ENCODE measurements at places on chromosomes 4 and X. TPM values are rescaled to one million over a fixed set of nuclear protein-coding genes. Genes with fewer than 3 reads are reported as not detected.
A peak's percentile ranks its signal among the peaks of the same experiment; 100 is the strongest.

DNA sequence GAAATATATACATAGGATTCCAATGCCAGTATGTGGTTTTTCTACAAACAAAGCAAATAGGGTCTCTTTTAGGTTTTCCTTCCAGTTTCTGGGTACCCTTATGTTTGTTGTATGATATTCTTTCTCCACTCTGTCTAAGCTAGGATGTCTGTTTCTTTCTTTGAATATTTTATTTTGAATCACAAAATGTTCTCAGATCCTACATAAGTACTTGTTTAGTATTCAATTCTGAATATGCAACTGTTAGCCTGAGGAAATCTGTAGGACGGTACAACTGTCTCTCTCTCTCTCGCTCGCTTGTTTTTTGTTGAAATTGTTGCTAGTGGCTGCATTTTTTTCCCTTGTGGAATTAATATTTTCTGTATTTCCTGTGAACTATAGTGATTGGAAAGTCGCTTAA, 163.2 kb downstream of the CCSER1 start:
- no peaks in the 10 kb centered on the region for H3K4me1 ChIP-seq
- H3K4me3 ChIP-seq = no peak overlapping the region
- no peak overlapping the region for H3K27ac ChIP-seq
- peaks cover 4% of the 10 kb centered on the region for H3K27me3 ChIP-seq

- H3K36me3 ChIP-seq = no peaks in the 10 kb centered on the region
- no peaks in the 10 kb centered on the region for H3K27me3 ChIP-seq
- DNase-seq = peak; percentile 49
- no peak overlapping the region for H3K4me3 ChIP-seq
- H3K4me1 ChIP-seq = peaks cover 8% of the 10 kb centered on the region
These were observed 15.7 kb downstream of the FHL1 start for GRCh38 chrX:136162827-136163570.

DNA sequence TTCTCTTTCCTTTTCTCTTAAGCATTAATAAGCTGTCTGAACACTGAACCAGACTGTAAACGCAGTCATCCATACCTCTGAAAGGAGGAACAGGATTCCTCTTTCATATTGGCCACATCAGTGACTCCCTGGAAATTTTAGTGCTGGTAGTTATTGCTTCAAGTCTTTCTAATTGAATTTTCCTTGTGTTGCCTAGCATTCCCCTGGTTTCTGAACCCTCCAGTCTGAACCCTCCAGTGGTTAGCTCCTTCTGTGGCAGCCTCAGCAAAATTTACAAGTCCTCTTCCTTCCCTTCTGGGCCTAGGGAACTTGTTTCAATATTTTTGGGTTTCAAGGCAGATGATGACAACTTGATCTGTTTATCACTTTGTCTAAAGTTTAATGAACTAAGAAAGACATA, 7.9 kb downstream of the SPARCL1 start:
- no peak for DNase-seq
- no peaks in the 10 kb centered on the region for H3K36me3 ChIP-seq
- H3K4me3 ChIP-seq = no peak overlapping the region

GRCh38 chr4:100983426-100983825, 363.9 kb downstream of the PPP3CA start:
- H3K4me1 ChIP-seq = no peaks in the 10 kb centered on the region
- no peak overlapping the region for H3K4me3 ChIP-seq
- peaks cover 2% of the 10 kb centered on the region for H3K27me3 ChIP-seq
- H3K27ac ChIP-seq = no peak overlapping the region
- no peaks in the 10 kb centered on the region for H3K36me3 ChIP-seq

DNA sequence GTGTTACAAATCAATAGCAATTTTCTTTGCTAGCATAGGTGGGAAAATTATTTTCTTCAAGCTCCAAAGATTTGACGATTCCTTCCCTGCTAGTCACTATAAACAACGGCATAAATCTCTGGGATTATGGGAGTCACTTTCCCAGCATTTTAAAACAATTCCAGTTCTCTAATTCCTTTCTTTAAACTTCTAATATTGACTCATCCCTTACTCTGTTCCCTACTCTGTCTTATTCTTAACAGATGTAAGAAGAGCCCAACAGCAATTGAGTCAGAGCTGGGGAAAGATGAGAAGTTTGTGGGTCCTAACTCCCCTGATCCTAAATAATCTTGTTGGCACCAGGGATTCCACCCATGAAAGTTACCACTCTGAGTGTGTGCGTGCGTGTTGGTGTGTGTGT, 47.4 kb upstream of the IL21 start:
- H3K27ac ChIP-seq = no peak overlapping the region
- no peak overlapping the region for H3K4me3 ChIP-seq
- peaks cover 3% of the 10 kb centered on the region for H3K27me3 ChIP-seq

DNA sequence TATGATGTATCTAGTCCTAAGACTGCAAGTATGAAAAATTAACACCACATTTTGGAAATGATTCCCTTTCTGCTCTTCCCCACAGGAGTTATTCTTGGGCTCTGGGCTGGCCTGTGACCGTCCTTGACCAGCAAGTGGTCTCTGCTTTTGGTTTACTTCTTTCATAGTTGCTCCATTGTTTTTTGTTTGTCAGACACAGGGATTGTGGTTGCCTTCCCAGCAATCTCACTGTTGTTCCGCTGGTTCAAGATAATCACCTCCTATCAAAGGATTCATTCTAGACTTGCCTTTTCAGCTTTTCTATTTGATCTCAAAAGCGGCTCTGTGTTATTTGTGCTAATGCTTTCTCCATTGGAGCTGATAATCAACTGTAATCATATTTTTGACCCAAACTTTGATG, 218.8 kb downstream of the MGST2 start:
- no peak for DNase-seq
- no peak overlapping the region for H3K4me3 ChIP-seq

GRCh38 chr4:152099981-152100378, 339.2 kb upstream of the GATB start:
- H3K4me3 ChIP-seq = peak overlapping the region; percentile 66
- H3K36me3 ChIP-seq = peaks cover 24% of the 10 kb centered on the region
- no peaks in the 10 kb centered on the region for H3K27me3 ChIP-seq
- peaks cover 82% of the 10 kb centered on the region for H3K4me1 ChIP-seq

DNA sequence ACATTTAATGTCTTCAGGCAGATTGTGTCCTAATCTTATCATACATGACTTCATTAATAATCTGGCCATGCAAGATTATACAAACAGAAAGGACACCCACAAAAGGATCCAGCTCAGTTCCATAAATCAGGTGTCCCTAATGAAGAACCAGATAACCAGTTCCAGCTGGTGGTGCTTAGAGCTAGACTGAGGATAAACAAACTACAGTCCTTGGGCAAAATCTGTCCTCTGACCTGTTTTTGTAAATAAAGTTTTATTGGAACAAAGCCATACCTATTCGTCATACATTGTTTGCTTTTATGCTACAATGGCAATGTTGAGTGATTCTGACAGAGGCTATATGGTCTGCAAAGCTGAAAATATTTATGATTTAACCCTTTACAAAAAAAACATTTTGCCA, 199.5 kb downstream of the MID1IP1 start:
- no peak overlapping the region for H3K4me3 ChIP-seq
- DNase-seq = no peak
- H3K27ac ChIP-seq = no peak overlapping the region
- no peaks in the 10 kb centered on the region for H3K4me1 ChIP-seq

DNA sequence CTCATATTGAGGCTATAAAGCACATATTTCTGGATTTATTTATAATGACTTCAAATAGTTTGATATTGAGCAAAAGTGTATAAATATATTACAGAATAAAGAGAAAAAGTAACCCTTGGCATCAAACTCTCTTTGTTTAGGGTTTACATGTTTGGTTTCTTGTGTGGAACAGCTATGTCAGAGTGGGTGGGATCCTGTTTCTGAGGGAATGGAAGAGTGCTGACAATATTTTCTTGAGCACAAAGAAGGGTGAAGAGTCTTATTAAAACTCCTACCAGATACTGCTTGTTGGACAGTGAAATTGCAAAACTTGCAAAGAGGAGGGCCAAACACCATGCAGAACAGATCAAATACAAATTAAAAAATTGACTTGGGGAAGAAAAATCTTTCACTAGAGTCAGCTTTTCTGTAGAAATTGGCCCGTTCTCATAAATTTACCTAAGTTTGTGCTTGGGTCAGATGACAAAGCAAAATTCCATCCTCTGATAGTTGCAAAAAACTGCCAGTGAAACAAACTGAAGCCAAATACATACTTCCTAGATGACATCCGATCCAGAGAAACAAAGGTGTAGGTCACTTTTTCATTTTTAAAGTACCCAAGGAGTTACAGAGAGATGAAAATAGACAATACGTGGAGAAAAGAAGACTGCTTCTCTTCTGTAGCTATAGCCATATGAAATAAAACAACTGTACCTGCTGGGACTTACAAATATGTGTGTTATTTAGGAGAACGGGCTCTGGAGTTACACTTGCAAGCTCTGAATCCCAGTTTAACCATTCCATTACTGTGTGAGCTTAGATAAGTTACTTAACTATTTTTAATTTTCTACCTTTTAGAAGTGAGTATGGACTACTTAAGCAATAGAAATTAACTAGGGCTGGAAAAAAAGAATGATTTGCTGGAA, 133.3 kb downstream of the MAML3 start:
- no peak overlapping the region for H3K27ac ChIP-seq
- no peak overlapping the region for H3K4me3 ChIP-seq
- no peaks in the 10 kb centered on the region for H3K36me3 ChIP-seq
- H3K27me3 ChIP-seq = peaks cover 21% of the 10 kb centered on the region
- no peak for DNase-seq

DNA sequence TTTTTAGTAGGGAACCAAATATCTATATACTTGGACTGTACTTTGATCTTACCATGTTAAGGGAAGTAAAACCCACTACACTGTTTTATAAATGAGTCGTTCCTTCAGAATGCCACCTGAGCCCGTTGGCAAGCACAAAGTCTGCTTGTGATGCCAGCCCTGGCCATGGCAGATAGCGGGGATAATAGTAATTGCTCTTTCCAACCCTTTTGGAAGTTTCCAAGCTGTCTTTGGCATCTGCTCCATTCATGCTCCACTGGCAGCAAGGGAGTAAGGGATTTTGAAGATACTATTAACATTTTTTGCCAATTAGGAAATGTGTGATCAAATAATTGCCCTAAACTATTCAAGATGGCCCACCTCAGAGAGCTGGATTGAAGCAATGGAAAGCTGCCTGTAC, 689.2 kb upstream of the SLIT2 start:
- H3K27ac ChIP-seq = no peak overlapping the region
- no peaks in the 10 kb centered on the region for H3K36me3 ChIP-seq
- H3K4me1 ChIP-seq = no peaks in the 10 kb centered on the region
- DNase-seq = no peak
- H3K4me3 ChIP-seq = no peak overlapping the region
- H3K27me3 ChIP-seq = no peaks in the 10 kb centered on the region

DNA sequence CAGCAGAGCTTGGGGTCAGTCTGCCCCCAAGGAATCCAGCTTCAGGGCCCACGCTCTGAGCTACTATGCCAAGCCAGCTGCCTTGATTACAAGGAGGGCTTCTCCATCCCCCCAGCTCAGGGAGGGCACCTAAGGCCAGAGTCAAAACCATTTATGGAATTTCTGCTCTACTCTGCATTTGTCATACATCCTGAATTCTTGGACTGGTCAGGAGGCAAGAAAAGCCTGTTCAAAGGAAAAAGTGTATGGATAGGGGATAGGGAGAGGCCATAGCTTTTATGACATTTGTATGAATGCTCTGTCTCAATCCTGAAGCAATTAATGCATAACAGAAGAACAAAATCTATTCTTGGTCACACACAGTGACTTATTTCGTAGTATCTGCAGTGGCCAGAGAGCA, 32.2 kb downstream of the EDNRA start:
- no peaks in the 10 kb centered on the region for H3K4me1 ChIP-seq

DNA sequence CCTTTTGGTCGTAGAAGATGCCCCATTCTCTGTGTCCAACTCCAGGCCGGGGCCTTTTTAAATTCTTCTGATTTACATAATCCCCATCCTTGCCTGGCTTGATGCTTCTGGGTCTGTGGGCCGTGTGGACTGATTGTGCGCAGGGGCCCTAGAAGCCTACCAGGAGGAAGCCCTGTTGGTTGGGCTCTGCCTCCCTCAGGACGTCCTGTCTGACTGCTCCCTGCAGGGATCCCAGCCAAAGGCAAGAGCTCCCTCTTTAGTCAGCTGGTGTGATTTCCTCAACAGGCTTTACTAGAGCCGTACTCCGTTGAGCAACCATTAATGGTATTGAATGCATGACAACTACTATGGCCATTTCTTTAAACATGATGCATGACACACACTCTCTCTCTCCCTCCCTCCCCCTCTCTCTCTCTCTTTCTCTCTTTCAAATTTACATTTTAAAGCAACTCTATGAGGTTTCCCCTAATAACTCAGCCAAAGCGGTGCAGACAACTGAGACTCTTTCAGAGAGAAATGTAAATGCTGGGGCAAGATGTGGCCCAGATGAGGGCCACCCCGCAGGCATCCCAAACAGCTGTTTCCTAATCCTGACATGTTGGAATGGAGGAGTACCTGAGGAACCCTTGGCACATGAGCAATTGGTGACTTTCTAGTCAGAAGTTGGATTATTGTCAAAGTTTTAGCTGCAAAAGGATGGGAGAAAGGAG, 117.3 kb downstream of the DRD5 start:
- H3K36me3 ChIP-seq = no peaks in the 10 kb centered on the region
- no peak overlapping the region for H3K4me3 ChIP-seq
- H3K27me3 ChIP-seq = peaks cover 19% of the 10 kb centered on the region
- H3K4me1 ChIP-seq = no peaks in the 10 kb centered on the region

DNA sequence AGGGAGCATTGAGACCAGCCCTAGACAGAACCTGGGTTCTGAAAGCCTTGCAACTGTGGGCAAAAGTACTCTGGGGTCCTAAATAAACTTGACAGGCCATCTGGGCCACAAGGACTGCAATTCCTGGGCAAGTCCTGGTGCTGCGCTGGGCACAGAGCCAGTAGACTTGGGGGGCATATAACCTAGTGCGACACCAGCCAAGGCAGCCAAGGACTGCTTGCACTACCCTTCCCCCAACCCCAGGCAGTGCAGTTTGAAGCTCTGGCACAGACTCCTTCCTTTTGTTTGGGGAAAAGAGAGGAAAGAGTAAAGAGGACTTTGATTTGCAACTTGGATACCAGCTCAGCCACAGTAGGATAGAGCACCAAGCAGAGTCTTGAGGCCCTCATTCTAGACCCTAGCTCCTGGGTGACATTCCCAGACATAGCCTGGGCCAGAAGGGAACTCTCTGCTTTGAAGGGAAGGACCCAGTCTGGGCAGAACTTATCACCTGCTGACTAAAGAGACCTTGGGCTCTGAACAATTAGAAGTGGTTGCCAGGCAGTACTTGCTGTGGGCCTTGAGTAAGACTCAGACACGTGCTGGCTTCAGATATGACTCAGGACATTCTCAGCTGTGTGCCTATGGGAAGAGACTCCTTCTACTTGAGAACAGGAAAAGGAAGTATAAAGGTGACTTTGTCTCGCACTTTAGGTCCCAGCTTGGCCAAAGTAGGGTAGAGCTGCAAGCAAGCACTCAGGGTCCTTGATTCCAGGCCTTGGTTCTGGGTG, 522.8 kb downstream of the GLUD2 start:
- no peak for DNase-seq
- no peaks in the 10 kb centered on the region for H3K36me3 ChIP-seq
- no peak overlapping the region for H3K4me3 ChIP-seq

- no peak overlapping the region for H3K27ac ChIP-seq
- DNase-seq = no peak
- no peak overlapping the region for H3K4me3 ChIP-seq
- H3K27me3 ChIP-seq = no peaks in the 10 kb centered on the region
- no peaks in the 10 kb centered on the region for H3K36me3 ChIP-seq
- no peaks in the 10 kb centered on the region for H3K4me1 ChIP-seq
These were observed 48.5 kb upstream of the FRMPD4 start for GRCh38 chrX:12089740-12090139.

- H3K4me3 ChIP-seq = no peak overlapping the region
- H3K27me3 ChIP-seq = no peaks in the 10 kb centered on the region
- H3K27ac ChIP-seq = no peak overlapping the region
These were observed 200.2 kb downstream of the HS3ST1 start for GRCh38 chr4:11228530-11228929.

The ARR3 gene
- not detected for total RNA-seq

The XAGE1B gene
- total RNA-seq = not detected

The EIF2S3 gene
- total RNA-seq = 179 TPM

The TMEM150C gene
- not detected for total RNA-seq

The FMR1NB gene
- not detected for total RNA-seq

The GYPB gene
- total RNA-seq = not detected

The CLGN gene
- 0.25 TPM for total RNA-seq

All from activated CD4-positive, alpha-beta memory T cell treated with anti-CD3 and anti-CD28 coated beads, Interleukin-2, amount 10 ng/mL, durations not matched to agents 7 days and 5 days (primary cell).